Activated CD8-positive, alpha-beta T cell treated with anti-CD3 and anti-CD28 coated beads for 36 hours (primary cell): ENCODE measurements at places on chromosomes 2 and 18. TPM values are rescaled to one million over a fixed set of nuclear protein-coding genes. Genes with fewer than 3 reads are reported as not detected.

Gene SIX2
- not detected for total RNA-seq

Gene RIT2
- total RNA-seq, result not detected

Gene DSC2
- total RNA-seq, result not detected

- no peaks in the 10 kb centered on the region for H3K36me3 ChIP-seq
- H3K4me3 ChIP-seq, result no peak overlapping the region
- DNase-seq, result no peak
- H3K4me1 ChIP-seq, result no peaks in the 10 kb centered on the region
Observed at GRCh38 chr2:45813003-45813941, 161.8 kb downstream of the PRKCE start.

DNA sequence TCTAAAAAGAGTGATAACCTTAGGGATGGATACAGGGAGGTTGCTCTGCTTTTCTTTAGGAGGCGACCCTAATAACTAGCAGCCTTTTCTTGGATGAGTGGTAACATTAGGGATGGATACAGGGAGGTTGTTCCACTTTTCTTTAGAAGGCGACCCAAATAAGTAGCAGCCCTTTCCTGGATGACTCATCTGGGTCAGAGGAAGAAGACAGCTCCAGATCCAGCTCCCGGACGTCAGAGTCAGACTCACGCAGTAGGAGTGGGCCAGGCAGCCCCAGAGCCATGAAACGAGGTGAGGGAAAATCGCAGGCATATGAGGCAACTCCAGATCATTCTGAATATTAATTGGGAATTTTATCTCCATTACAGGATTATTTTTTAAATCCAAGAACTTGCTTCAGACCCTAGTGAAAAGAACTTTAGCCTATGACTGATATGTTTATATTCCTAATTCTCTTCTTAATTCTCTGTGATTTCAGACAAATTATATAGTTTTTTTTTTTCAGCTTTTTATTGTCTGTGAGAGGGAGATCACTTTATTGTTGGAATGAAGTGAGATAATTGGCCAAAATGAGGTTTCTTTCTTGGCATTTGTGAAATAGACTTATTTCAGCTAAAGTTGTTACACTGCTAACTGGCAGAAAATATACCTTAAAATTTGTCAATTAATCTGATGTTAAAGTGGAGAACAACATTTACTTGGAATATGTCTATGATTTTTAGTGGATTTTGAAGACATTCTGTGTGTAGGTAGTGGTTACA, 31.2 kb upstream of the C1GALT1C1L start:
- no peaks in the 10 kb centered on the region for H3K36me3 ChIP-seq
- no peak overlapping the region for H3K27ac ChIP-seq
- no peaks in the 10 kb centered on the region for H3K4me1 ChIP-seq
- no peak for DNase-seq
- peaks cover 20% of the 10 kb centered on the region for H3K27me3 ChIP-seq
- no peak overlapping the region for H3K4me3 ChIP-seq

GRCh38 chr2:215573496-215573895, 137.6 kb upstream of the FN1 start:
- no peaks in the 10 kb centered on the region for H3K27me3 ChIP-seq
- H3K27ac ChIP-seq, result no peak overlapping the region

GRCh38 chr2:212686285-212686895, 147.8 kb upstream of the ERBB4 start:
- H3K36me3 ChIP-seq, result no peaks in the 10 kb centered on the region
- H3K4me3 ChIP-seq, result no peak overlapping the region
- peak overlapping the region; percentile 39 for H3K27ac ChIP-seq
- DNase-seq, result peak; percentile 83

DNA sequence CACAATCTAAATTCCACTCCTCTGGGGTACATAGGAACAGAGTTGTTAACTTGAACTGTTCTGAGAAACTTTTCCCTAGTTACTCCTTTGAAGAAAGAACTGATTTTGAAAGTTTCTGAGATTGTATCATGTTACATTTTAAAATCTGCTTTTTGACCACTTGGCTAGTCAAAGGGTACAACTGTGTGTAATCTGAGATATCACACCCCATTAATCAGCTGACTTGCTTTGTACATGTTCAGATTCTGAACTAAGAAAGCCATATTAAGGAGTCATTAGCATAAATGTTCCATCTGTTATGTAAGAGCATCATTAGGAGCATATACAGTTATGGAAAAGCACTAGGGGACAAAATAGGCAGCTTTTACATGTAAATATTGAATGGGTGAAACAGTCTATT, 3.8 kb upstream of the WDR35 start:
- DNase-seq, result no peak
- H3K4me3 ChIP-seq, result no peak overlapping the region
- H3K27ac ChIP-seq, result no peak overlapping the region
- peaks cover 16% of the 10 kb centered on the region for H3K4me1 ChIP-seq

GRCh38 chr18:44918142-44918476, 237.4 kb downstream of the SETBP1 start:
- H3K36me3 ChIP-seq, result no peaks in the 10 kb centered on the region
- H3K27ac ChIP-seq, result no peak overlapping the region
- H3K27me3 ChIP-seq, result peaks cover 11% of the 10 kb centered on the region

DNA sequence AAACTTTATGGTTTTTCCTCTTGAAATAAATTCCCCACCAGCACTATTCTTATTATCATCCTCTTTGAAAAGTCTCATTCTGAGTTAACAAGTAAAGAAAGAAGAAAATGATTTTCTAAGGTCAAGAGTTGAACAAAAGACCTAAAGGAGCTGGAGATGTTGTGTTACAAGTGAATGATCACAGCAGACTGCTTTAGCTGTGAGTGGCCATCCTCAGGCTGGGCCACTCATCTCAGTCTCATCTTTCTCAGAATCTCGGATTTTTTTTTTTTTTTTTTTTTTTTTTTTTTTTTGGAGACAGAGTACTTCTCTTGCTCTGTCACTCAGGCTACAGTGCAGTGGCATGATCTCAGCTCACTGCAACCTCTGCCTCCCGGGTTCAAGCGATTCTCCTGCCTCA, 133.3 kb downstream of the CDH2 start:
- DNase-seq, result no peak
- no peak overlapping the region for H3K27ac ChIP-seq
- no peak overlapping the region for H3K4me3 ChIP-seq
- H3K27me3 ChIP-seq, result no peaks in the 10 kb centered on the region
- no peaks in the 10 kb centered on the region for H3K36me3 ChIP-seq

Gene CTIF
- total RNA-seq, result 3.2 TPM

GRCh38 chr2:113138428-113139322, 11.3 kb downstream of the IL1RN start:
- DNase-seq, result peak; percentile 62
- H3K27ac ChIP-seq, result peak overlapping the region; percentile 75
- peaks cover 26% of the 10 kb centered on the region for H3K4me1 ChIP-seq

DNA sequence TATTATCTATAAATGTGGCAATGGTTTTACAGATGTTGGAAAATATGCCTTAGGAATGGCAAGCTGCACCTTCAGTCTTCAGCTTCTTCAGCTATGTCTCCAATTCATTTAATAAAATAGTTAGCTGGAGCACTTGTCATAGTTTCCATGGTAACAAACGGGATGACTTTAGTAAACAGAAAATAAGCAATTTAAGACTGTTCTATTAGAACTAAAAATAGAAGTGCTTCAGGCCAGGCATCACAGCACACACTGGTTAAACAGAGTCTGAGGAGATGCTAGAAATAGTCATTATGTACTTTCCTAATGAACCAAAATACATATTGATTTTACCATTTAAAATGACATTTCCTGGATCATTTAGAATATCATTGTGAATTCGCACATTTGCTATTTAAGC, 195.0 kb downstream of the GCA start:
- DNase-seq, result no peak
- no peaks in the 10 kb centered on the region for H3K27me3 ChIP-seq
- no peak overlapping the region for H3K4me3 ChIP-seq
- H3K36me3 ChIP-seq, result no peaks in the 10 kb centered on the region

- peak; percentile 84 for DNase-seq
- H3K27me3 ChIP-seq, result no peaks in the 10 kb centered on the region
- peaks cover 49% of the 10 kb centered on the region for H3K36me3 ChIP-seq
Observed at GRCh38 chr18:77124452-77124922, 8.1 kb downstream of the MBP start.

Gene INPP5D
- 38.6 TPM for total RNA-seq

DNA sequence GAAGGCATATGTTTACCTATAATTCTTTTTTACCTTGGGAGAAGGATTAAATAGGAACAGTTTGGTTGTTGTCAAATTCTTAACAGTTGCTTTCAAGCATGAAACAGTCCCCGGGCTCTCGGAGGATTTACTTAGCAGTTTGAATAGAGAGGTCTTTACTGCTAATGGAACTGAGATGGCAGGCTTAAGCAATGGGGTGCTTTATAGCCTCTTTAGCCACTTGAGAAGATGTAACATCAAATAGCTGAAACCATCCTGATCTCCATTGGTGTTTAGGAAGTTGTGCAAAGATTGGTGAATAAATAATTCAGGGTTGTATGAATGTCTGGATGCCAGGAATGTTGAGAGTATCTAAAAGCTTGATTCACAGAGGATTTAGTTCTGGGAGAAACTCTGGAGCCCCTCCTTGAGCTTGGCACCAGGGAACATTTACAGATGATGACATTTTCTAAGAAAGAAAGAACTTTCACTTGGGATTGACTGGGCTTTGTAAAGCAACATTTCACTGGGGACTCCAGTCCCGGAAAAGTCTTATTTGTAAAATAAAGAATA, 51.9 kb downstream of the PTPRM start:
- H3K27ac ChIP-seq, result no peak overlapping the region
- H3K4me1 ChIP-seq, result no peaks in the 10 kb centered on the region
- H3K4me3 ChIP-seq, result no peak overlapping the region

DNA sequence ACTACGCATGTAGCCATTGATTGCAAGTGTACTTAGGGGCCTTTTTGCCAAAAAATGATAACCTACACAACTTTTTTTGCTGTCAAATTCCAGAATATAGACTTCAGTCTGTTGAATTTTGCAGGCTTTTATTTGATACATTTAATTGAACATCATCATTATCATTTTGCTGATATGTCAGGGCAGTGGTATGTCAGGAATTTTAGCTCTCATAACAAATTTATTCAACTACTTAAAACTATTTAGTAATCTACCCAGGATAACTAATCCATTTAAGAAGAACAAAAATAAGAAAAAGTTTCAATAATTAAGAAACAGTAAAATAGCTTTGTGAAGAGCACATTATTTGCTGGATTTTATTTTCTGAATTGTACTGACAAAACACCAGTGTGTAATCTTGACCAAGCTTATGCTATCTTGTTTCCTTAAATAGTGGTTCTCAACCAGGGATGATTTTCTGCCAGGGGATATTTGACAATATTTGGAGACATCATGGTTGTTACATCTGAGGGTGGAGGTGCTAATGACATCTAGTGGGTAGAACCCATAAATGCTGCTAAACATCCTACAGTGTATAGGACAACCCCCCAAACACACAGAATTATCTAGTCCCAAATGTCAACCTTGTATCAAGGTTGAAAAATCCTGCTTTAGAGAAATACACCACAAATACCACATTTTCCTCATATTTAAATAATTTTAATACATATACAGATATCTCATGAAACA, 12.1 kb upstream of the TTN start:
- peaks cover 10% of the 10 kb centered on the region for H3K4me1 ChIP-seq
- H3K27me3 ChIP-seq, result no peaks in the 10 kb centered on the region
- no peak overlapping the region for H3K4me3 ChIP-seq
- H3K27ac ChIP-seq, result no peak overlapping the region

GRCh38 chr18:25798046-25798445, 292.4 kb downstream of the SS18 start:
- H3K4me1 ChIP-seq, result no peaks in the 10 kb centered on the region
- no peak for DNase-seq
- H3K4me3 ChIP-seq, result no peak overlapping the region
